ENCODE measurements at places on chromosomes 13 and 19.

DNA sequence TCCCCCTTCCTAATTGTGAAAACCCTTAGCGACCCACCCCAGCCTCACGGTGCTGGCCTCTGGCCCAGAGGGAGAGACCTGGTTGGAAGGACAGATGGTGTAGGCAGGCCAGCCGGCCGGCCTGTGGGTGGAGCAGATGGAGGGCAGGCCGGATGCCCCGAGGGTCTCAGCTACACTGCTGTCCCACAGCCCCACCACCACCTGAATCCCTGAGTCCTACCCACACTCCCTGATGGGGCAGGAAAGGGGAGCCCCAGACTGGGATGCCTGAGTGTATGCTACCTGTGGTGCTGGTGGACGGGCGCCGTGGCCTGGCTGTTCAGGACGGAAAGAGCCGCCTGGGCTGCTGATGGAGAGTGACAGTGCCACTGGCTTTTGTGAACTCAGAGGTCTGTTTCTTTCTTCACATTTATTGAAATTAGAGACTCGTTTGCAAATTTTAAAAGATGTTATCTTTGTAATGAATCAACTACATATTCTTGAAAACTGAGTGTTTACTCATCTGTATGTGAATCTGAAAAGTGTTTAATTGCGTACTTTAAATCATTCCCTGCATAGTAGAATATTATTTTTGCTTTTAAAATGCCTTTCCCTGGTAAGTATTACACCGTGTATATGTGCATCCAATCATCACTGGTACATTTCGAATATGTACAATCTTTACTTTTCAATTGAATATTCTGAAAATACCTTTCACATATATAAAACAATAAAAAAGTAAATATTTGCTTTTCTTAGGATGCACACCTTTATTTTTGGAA is 35.7 kb downstream of the TFDP1 start:
- DNase-seq: no peak

- no peak for DNase-seq
Observed at GRCh38 chr19:43839139-43839538, 12.0 kb downstream of the ZNF283 start.

- no peak for DNase-seq
Observed at GRCh38 chr19:18141031-18141430, 11.9 kb upstream of the PIK3R2 start.

DNA sequence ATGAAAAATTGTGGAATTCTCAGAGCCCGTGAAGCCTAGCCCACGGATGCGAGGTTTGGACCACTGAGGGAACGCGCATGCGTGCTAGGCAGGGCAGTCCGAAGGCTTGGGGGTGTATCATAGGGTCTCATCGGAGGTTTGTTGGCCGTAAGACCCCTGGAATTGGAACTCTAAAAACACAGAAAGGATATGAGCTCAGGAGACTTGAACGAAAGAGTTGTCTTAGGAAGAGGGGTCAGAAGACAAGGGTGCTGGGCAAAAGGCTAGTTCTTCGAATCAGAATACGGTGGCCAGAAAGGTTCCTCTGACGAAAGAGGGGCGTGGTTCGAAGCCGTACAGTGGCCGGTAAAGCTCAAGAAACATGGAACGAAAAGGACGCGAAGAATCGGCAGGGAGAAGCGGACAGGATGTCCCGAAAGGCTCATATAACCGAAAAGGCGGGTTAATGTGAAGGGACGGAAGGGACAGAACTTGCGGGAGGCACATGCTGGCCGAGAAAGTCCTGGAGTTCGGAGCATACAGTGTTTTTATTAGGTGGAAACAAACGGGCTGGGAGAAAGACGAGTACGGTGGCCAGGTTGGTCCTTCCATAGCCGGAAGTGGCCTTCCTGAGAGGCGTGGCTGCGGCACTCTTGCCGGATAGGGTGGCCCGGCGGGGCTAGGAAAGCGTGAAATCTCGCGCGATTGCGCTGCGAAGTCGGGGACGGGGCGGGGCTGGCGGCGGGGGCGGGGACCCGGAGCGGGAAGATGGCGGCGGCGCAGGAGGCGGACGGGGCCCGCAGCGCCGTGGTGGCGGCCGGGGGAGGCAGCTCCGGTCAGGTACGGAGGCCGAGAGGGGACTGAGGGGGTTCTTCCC is at the start of gene CLPTM1:
CLPTM1 (plus strand) TSS at position 732 of the 856 bp plus-strand sequence; CDS start at position 748, 16 bp downstream.
- peak; percentile 97 for DNase-seq

DNA sequence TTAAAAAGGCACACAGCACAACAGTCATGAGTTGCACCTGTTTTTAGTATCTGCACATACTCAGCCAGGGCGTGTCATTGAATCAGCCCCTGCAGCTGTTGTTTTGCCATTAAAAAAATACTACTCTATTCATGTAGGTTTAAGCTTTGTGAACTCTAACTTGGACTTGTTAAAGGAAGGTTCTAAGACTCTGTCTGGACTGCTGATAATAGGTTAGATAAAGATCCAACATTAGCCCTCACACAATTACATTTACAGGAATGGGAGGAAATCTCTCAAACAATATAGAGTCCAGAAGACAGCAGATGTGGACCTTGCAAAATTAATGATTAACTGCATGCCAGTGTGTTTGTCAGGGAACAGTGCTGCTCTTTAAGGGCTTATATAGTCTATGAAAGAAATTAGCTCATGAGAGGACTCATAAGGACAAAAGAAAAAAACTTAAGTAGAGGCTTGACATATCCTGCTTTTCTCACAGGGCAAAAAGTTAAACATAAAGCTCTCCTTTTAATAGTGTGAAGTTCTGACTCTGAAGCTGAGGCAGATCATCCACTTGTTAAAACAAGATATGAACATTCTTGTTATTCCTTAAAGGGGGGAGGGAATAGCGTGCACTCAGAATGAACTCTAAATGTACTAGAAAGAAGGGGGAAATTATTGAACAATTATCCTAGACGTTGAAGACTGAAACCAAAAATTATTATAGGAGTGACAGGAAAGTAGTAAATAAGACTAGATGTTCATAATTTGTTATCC is 243.6 kb downstream of the NDFIP2 start:
- DNase-seq: no peak

- DNase-seq: no peak
Observed at GRCh38 chr13:64993514-64994164, 2236.5 kb downstream of the PCDH9 start.

GRCh38 chr19:4068047-4068966 is 1.6 kb upstream of the ZBTB7A start:
- DNase-seq: no peak

GRCh38 chr19:46609511-46610412 is 8.6 kb downstream of the CALM3 start:
- DNase-seq: no peak

- DNase-seq: no peak
Observed at GRCh38 chr19:51783372-51783771, 11.6 kb upstream of the FPR3 start.

GRCh38 chr13:110045202-110045601 is 258.8 kb upstream of the IRS2 start:
- no peak for DNase-seq

DNA sequence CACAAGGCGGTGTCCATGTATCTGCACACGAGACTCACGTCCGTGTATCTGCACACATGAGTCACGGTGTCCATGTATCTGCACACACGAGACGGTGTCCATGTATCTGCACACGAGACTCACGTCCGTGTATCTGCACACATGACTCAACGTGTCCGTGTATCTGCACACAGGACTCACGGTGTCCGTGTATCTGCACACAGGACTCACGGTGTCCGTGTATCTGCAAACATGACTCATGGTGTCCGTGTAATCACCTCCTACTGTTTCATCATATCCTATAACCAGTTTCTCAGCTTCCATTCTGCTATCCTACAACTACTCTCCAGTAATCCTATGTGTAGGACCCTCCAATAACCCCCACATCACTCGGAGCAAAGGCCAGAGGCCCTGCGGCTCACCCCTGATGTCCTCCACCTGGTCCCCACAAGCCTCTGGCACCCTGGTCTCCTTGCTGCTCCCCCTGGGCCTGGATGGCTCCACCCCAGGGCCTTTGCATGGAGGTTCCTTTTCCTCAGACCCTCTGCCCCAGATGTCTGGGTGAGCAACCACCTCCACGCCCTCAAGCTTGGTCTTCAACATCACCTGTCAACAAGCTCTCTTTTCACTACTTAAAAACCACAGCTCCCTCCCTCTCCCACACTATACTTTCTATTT is 2.5 kb upstream of the TMEM255B start:
- DNase-seq: no peak

GRCh38 chr19:18478545-18479311 is 40.8 kb upstream of the ISYNA1 start:
- peak; percentile 50 for DNase-seq

- no peak for DNase-seq
Observed at GRCh38 chr19:19602713-19603324, 15.7 kb downstream of the PBX4 start.

DNA sequence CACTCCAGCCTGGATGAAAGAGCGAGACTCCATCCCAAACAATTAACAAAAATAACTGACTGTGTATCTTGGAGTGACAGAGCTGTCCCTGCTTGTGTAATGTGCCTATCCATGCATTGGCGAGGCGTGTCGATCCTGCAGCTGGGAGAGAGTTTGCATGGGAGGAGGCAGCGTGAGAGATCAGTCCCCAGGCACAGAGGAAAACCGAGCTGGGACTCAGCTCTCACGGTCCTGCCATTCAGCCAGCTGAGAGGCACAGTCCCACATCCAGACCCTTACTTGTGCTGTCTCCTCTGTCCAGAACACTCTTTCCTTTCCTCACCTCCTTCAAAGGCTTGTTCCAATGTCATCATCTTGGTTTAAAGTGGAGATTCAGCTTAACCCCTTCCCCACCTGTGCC is 11.9 kb upstream of the SULT2B1 start:
- DNase-seq: no peak

DNA sequence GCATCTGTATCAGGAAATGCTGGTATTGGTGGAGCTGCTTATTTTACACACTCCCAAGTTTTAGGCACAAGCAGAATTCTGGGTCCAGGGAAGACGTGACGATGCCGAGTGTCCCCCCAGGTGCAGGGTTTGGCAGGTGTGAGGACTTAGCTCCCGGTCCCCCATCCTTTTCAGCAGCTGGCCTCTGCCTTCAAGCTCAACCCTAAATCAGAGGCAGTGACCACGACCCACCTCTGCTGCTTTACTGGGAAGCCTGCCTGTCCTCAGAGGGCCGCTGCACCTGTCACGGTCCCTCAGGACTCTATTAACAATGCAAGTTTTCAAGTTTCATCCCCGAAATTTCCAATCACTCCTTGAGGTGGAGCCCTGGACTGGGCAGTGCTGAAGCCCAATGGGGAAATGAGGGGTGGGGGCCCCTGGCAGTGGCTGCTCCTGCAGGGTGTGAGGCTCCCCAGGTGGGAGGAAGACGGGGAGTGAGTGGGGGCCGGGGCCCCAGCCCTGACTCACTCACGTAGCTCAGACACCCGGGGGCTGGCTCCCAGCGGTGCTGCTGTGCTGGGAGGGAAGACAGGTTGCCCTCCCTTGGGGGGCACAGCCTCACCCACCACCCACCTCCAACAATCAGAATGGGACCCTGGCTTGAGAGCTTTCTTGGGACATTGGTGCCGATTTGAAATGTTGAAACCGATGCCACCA is 92.6 kb upstream of the MCF2L start:
- no peak for DNase-seq

- no peak for DNase-seq
Observed at GRCh38 chr13:36029166-36029565, 102.0 kb downstream of the DCLK1 start.

DNA sequence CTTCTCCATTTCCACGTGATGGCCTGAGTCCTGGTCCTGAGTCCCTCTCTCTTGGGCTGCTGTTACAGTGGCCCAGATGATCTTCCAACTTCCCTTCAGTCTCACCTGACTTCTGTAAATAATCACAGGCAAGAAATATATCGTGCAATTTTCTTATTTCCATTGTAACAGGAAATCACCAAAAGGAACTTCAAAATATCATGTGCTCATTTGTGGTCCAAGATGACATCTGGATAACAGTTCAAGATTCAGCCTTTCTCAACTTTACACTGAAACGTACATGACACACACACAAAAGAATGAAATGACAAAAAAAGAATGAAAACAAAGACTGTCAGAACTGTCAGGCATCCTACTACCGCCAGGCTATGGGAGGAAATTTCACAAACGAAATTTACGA is 22.0 kb upstream of the RAP2A start:
- DNase-seq: no peak

- DNase-seq: no peak
Observed at GRCh38 chr13:79937771-79938216, 403.1 kb downstream of the SPRY2 start.

DNA sequence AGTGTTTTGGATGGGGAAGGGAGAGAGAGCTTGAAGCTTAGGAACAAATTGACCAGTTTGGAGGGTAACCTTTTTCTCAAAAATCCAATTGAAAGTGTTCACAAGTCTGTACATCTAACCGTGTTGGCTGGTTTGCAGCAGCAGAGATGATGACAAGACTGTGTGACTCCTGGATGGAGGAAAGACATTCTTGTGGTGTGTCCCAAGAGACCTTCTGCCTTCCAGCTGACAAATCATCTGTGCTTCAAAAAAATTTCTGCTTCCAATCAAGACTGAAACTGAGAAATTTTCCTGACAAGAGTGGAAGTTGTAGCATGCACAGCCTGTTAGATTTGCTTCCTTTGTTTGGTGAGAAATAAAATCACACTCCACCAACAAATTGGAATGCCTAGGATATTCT is 56.2 kb downstream of the LACC1 start:
- no peak for DNase-seq

DNA sequence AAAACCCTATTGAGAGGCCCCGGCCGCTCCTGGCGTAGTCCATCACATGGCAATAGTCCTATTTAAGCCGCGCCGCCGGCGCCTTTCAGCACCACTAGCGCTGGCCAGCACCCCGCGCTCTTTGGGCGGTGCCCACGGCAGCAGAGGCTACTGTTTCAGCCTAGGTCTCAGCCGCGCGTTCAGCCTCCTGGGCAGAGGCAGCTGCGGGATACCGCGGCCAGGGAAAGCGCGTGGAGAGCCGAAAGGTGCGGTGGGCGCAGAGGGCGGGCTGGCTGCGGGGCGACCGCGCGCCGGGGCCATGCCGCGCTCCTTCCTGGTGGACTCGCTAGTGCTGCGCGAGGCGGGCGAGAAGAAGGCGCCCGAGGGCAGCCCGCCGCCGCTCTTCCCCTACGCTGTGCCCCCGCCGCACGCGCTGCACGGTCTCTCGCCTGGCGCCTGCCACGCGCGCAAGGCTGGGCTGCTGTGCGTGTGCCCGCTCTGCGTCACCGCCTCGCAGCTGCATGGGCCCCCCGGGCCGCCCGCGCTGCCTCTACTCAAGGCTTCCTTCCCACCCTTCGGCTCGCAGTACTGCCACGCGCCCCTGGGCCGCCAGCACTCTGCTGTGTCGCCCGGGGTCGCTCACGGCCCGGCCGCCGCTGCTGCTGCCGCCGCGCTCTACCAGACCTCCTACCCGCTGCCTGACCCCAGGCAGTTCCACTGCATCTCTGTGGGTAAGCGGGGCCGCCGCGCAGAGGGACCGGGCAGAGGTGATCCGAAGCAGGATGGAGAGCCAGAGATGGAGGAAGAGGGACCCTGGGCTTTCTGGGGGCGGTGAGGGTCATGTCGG is at the start of gene GSX1:
GSX1 (plus strand) TSS at position 91 of the 826 bp plus-strand sequence; CDS start at position 299, 208 bp downstream.
- peak; percentile 9 for DNase-seq

- DNase-seq: no peak
Observed at GRCh38 chr19:14544977-14545715, 15.8 kb downstream of the TECR start.

All from stimulated activated CD4-positive, alpha-beta T cell treated with anti-CD3 and anti-CD28 coated beads, Interleukin-4, amount 100 ng/mL, for 4 hours (primary cell).